ENCODE measurements at places on chromosomes 1 and 21.

- DNase-seq, result no peak
These were observed 215.7 kb upstream of the IRF2BP2 start for GRCh38 chr1:234825498-234826165.

GRCh38 chr1:169371404-169371803 is 3.4 kb downstream of the BLZF1 start:
- no peak for DNase-seq

DNA sequence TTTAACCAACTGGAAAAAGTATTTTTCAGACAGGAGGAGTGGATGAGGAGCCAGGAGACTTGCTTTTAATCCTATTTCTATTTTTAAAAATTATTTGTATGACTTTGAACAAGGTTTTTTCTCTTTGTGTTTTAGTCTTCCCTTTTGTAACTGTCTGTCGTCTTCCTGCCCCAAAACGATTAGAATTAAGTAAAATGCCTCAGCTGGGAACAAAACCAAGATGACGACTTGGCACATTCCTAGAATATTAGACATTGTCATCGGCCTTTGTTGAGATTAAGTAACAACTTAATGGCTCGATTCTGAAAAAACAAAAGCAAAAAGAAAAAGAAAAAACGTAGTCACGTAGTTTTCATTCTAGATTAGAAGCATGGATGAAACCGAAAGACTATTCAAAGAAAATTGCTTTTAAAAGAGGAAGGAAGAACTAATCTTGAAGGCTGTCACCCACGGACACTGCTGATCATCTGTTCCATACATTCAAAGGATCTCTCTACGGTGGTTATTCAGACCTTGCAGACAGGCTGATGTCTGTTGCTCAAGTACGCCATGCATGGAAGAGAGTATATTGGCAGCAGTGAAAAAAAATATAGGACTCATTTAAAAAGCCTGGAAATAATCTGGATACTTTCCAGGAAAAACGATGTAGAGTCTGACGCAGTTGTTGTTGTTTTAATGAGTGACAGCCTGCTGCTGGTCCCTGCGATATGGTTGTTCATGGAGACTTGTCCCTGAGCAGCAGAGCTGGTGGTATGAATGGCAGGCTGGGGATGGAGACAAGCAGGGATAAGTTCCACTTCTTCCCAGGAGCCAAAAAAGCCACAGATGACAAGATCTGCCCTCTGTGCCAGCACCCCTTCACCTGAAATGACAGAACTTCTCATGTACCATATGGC is 16.8 kb downstream of the GNG4 start:
- DNase-seq, result no peak

GRCh38 chr1:50982611-50983010 is 12.6 kb downstream of the CDKN2C start:
- DNase-seq, result no peak

DNA sequence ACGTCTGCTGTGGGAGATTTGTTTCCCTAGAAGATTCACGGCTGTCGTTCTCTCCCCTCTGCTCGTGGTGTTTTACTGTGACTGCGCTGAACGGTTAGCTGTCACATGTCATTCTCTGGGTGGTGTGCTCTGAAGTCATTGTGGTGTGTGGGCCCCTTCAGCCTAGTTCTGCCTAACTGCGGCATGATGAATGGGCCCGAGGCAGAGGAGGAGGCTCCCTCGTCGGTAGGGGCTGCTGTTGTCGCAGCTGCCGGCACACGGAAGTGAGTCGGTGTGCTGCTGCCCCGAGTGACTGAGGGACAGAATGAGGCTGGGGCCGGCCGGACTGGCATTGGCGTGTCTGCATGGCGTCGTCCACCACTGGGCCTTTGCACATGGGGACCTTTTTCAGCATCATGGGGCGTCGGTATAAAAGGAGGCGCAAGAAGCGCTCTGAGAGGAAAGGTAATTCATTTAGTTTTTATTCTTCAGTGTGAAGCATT is 77.9 kb downstream of the ADARB1 start:
- no peak for DNase-seq

- peak; percentile 30 for DNase-seq
These were observed 27.2 kb downstream of the MRPL37 start for GRCh38 chr1:54227091-54227602.

DNA sequence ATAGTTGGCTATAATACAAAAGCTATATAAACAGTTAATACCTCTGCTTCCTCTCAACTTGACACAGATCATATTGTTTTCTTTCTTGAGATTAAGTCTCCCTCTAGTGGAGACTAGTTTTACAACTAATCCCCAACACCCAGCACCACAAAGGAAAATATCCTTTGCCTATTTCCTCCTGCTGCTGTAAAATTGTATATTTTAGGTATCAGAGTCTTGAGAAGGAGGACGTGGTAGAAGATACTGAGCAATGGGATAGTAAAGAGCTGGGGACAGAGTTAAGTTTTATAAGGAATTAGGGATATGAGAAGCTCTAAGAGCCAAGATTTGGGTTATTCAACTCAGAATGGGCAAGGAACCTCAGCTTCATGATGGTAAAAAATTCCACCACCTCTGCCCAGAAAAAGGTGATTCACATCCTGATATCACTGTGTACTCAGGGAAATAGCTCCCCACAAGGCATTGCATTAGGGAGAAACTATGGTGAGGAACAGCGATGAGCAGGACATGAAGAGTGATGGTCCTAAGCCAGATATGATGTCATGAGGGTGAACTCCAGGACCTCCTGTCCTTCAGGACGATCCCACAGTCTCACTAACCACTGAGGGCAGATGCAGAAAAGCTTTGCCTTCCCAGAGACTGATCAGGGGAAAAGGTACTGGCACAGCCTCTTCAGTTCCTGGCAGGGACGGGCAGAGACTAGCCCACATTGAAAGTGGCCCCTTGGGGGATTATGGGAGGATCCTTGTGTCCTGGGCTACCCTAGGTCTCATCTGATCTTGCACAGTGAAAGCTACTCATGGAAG is 14.7 kb upstream of the CFAP126 start:
- peak; percentile 54 for DNase-seq

DNA sequence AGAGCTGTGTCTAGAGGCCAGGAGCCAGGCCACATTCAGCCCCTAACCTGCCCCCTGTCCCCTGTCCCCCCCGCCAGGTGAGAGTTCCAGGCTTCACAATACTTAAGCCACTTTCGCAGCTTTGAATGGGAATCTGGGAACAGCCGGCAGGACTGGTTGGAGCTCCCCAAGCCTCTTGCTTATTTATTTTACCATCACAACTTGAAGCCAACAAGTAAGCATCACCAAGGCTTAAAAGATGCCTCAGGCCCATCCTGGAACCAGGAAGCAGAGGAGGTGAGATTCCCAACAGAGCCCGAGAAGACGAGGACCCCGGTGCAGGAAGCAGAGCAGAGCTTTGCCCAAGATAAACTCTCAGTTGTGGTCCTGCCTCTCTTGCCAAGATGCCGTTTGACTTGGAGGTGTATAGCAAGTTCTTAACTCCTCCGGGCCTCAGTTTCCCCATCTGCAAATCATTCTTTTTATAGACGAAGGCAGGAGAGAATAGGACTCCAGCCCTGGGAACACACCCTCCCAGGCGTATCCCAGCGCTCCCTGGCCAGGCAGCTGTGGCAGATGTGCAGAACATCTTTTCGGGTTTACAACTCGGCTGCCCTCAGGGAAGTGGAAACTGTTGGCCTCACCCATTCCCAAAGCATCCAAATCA is 66.8 kb upstream of the SLC25A33 start:
- no peak for DNase-seq

GRCh38 chr1:159184201-159184600 is 12.8 kb downstream of the CADM3 start:
- no peak for DNase-seq

DNA sequence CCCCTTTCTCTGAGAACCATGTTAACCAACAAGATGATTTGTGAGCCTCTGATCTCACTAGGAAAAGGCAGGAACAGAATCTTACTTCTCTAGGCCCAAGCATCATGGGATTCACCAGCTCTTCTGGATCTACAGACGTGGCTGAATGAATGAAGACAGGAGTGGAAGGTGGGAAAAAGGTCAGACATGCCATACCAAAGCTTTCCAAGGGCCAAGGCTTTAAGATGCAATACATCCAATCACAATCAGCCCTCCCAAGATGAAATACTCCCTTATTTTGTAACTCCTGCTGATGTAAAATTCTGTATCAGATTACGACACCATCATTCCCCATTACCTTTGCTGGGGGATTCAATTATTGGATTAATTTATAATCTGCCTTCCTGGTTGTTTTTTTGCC is 80.9 kb downstream of the SSBP3 start:
- DNase-seq, result no peak

- DNase-seq, result no peak
These were observed 97.3 kb downstream of the PSMG1 start for GRCh38 chr21:39085843-39086405.

GRCh38 chr1:53274541-53275185 is 36.3 kb upstream of the MAGOH start:
- no peak for DNase-seq

GRCh38 chr1:39310015-39310414 is 105.5 kb downstream of the MACF1 start:
- DNase-seq, result no peak

DNA sequence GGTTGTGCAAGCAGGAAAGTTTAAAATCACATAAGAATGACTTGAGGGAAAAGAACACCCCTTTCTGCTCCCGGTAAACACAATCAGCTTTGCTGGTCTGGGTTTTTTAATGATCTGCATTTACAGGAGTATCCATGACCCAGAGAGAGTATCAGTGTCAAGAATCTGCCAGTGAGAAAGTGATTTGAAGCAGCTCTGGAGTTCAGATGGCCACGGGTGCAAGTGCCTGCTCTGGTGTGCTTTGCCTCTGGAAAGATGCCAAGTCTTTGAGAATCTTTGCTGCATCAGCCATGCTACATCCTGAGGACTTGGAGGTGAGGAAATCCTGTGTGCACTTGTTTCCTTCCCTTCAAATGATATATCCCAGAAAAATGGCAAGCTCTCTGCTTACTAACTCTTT is 18.6 kb upstream of the MYSM1 start:
- no peak for DNase-seq

- DNase-seq, result no peak
These were observed 25.5 kb downstream of the GPATCH2 start for GRCh38 chr1:217605390-217605789.

DNA sequence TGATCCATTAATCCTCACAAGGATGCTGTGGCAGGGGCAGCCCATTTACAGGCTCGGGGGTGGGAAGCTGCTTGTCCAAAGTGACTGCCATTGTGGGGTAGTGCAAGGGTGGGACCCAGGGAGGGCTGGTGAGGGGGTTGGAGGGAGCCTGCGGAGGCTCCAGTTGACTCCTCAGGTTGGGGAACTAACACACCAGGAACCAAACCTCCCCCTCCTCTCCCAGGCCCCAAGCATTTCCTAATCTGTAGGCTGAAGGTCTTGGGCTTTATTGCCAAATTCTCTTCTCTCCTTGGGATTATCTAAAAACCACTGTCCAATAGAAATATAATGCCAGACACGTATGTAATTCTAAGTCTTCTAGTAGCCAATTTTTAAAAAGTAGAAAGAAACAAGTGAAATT is 18.2 kb downstream of the IKBKE start:
- no peak for DNase-seq

- DNase-seq, result peak; percentile 94
These were observed 56.7 kb downstream of the KCNN3 start for GRCh38 chr1:154813300-154813816.

DNA sequence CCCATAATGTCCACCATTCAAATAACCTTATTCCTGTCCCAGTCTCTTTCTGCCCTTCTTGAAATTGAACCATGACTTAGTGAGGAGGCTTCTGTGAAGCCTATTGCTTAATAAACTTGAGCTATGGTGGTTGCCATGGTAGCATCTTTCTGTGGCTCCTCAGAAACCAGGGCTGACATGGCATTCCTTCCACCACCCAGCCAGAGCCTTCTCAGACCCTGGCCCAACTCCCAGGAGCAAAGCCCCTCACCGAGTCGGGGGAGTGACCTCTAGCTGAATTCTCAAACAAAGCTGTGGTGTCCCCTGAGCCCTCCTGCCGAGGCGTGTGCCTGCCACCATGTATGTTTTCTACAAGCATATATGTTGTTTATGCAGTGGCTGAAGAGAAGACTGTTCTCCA is 259.1 kb downstream of the CACNA1E start:
- no peak for DNase-seq

- no peak for DNase-seq
These were observed 75.8 kb downstream of the FHAD1 start for GRCh38 chr1:15322648-15323350.

DNA sequence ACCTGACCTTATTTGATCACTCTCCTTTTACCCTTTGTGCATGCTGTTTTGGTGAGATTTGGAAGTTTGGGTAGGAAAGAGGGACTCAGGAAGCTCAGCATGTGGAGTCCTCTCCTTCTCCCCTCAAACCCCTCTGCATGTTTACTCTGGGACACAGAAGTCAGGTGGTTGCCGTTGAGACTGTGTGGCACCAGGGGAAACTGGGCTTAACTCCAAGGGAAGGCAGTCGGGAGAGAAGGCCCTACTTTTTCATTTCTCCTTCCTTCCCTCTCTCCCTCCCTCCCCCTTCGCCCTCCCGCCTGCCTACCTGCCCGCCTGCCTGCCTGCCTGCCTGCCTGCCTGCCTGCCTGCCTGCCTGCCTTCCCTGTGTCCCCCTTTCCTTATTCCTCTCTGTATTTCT is 34.8 kb upstream of the TTC22 start:
- no peak for DNase-seq

GRCh38 chr1:103337779-103338178 is 187.7 kb upstream of the RNPC3 start:
- DNase-seq, result no peak

All from RWPE1 (cell line).